ENCODE measurements at places on chromosomes 12 and 14. TPM values are rescaled to one million over a fixed set of nuclear protein-coding genes. Genes with fewer than 3 reads are reported as not detected.

ARMH4 gene
- total RNA-seq = 15.8 TPM

HOXC9 gene
- 12.1 TPM for total RNA-seq

RNASE2 gene
- not detected for total RNA-seq

NINJ2 gene
- total RNA-seq = 0.16 TPM

DPY19L2 gene
- 3.3 TPM for total RNA-seq

NANOG gene
- total RNA-seq = not detected
